ENCODE measurements at places on chromosomes 3 and 15. TPM values are rescaled to one million over a fixed set of nuclear protein-coding genes. Genes with fewer than 3 reads are reported as not detected.

FEZF2 gene
- not detected for total RNA-seq

DPPA4 gene
- not detected for total RNA-seq

CHL1 gene
- 40.5 TPM for total RNA-seq

SSUH2 gene
- total RNA-seq: not detected

XIRP1 gene
- total RNA-seq: not detected

EXD1 gene
- not detected for total RNA-seq

SCN5A gene
- total RNA-seq: not detected

AADACL2 gene
- 59.1 TPM for total RNA-seq

STIMATE gene
- 12.7 TPM for total RNA-seq

OSBPL10 gene
- total RNA-seq: 20.4 TPM

GRAMD2A gene
- total RNA-seq: 5.9 TPM

INO80 gene
- total RNA-seq: 24.1 TPM

DAPK2 gene
- 10.9 TPM for total RNA-seq

CLDN18 gene
- total RNA-seq: not detected

WNT5A gene
- total RNA-seq: 16.1 TPM

MEIS2 gene
- total RNA-seq: 12.9 TPM

DCLK3 gene
- 0.16 TPM for total RNA-seq

SLC51A gene
- not detected for total RNA-seq

ZNF385D gene
- 0.42 TPM for total RNA-seq

CD200R1 gene
- not detected for total RNA-seq

GRK7 gene
- not detected for total RNA-seq

RLBP1 gene
- not detected for total RNA-seq

C2CD4B gene
- 1.1 TPM for total RNA-seq

SLC22A13 gene
- total RNA-seq: 0.17 TPM

GPR149 gene
- not detected for total RNA-seq

AGBL1 gene
- 0.91 TPM for total RNA-seq

IL12A gene
- not detected for total RNA-seq

THUMPD3 gene
- 19.8 TPM for total RNA-seq

ISLR2 gene
- total RNA-seq: 0.17 TPM

NMNAT3 gene
- total RNA-seq: 33.6 TPM

PAK6 gene
- 48.3 TPM for total RNA-seq

All from lower leg skin (tissue), 4 donors.